ENCODE measurements at places on chromosomes 7 and 10.

GRCh38 chr7:8913682-8914081, 480.3 kb downstream of the NXPH1 start:
- no peak for DNase-seq

GRCh38 chr10:100100651-100101184, 19.0 kb upstream of the CPN1 start:
- no peak for DNase-seq

DNA sequence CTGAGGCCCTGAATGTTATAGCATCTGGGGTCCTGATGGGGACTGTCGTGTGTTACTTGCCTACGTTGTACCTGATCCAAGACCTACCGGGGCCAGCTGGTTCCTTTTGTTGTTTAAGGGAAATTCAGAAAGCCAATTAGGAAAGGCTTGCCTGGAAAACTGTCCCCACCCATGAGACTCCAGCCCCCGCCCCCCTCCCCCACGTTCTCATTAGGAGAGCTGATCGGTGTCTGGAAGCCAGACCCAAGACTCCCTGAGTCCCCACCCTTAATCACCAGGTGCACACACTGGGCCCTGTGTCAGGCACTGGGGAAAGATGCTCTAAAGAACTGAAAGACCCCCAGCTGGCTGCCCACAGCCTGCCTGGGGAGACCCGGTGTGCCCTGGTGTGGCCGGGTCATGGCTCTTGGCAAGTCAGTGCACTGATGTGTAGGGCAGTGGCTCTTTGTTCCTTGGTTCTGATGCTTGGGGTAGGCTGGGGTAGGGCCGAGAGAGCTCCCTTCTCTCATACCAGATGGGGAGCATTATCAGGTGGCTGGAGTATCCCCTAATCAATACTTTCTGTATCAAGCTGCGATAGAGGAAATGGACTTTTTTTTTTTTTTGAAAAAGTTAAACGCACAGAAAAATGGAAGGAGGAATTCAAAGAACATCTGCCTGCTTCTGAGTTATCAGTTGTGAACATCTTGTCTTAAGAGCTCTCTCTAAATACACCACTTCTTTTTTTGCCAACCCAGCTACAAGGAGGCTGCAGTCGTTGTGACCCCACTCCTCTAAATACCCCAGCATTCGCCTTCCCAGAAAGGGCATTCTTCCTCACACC, 16.9 kb downstream of the TSPAN15 start:
- DNase-seq: peak; percentile 53

DNA sequence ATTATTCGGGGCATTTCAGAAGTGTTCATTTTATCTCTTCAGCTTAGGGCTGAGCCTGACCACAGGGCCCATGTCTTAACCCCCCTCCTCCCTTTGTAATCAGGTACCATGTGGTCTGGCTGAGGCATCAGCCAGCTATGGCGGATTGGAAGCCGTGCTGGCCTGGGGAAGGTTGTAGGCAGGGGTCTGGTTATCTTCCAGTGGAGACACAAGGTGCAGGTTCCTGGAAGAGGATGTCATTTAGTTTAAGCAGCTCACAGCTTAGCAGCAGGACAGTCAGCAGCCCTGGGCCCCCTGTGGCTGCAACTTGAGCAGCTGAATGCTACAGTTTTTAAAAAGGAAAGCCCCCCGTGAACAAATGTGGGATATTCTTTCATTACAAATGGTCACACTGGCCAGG, 22.1 kb downstream of the BAG3 start:
- DNase-seq: no peak

- no peak for DNase-seq
These were observed 3.5 kb downstream of the ITIH2 start for GRCh38 chr10:7706534-7707073.

DNA sequence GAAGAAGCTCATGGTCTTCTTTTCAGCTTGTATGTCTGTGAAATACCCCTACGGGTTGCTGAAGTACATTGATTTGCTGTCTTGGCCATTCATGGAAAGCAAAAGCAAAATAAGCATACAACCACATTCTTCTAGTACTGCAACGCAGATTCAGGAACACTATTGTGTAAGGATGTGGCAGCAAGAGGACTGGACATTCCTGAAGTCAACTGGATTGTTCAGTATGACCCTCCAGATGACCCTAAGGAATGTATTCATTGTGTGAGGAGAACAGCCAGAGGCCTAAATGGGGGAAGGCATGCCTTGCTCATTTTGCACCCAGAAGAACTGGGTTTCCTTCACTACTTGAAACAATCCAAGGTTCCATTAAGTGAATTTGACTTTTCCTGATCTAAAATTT, 133.4 kb upstream of the ANKRD1 start:
- no peak for DNase-seq

DNA sequence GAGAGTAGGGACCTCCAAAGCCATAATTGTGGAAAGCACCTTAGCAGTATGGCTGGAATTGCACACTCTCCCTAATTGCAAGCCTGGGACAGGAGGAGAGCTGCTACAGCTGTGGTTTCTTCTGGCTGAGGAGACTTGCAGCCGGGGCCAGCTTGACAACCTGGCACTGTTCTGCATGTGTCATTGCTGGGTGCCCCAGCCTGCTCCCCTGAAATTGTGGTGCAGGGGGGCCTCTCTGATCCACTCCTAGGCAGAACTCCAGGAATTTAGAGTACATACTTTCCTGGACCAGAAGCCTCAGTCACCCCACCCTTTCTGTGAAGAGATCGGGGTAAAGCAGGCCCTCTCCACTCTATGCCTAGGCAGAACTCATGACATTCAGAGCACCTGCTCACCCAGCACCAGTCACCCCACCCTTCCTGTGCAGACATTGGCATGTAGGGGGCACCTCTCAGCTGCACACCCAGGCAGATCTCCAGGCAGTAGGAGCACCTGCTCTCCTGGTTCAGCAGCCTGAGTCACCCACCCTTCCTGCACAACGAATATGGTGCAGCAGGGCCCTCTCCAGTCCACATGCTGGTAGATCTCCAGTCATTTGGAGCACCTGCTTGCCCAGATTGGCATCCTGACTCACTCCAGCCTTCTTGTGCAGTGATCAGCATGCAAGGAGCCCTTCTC, 34.4 kb upstream of the DYNC1I1 start:
- no peak for DNase-seq

GRCh38 chr7:142181211-142181610, 69.7 kb downstream of the MGAM2 start:
- no peak for DNase-seq

- no peak for DNase-seq
These were observed 477.2 kb downstream of the GPAM start for GRCh38 chr10:111706331-111706730.

DNA sequence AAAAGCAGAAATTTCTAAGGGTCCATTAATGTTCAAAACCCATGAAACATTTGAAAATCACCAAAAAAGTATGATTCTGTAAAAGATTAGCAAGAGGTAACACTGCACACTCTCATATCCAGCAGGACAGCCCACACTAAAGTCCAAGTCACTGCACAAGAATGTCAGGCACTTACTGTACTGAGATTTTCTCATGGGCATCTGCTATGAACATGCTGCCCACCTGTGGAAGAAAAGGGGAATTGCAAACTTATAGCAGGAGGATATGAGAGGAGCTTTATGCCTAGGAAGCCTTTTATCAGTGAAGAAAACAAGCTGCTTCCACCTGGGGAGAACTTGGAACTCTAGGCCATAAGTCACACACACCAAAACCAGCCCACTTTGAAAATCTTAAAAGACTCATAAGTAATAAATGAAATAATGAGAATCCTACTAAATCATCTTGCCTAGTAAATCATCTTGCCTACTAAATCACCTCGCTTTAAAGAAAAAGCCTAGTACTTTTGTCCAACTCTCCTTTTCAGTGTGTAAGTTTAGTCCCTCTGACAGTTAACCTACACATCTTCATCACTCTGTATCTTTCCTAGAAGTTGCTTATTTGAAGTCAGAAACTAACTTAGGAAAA, 46.1 kb downstream of the ARMH3 start:
- DNase-seq: peak; percentile 81

DNA sequence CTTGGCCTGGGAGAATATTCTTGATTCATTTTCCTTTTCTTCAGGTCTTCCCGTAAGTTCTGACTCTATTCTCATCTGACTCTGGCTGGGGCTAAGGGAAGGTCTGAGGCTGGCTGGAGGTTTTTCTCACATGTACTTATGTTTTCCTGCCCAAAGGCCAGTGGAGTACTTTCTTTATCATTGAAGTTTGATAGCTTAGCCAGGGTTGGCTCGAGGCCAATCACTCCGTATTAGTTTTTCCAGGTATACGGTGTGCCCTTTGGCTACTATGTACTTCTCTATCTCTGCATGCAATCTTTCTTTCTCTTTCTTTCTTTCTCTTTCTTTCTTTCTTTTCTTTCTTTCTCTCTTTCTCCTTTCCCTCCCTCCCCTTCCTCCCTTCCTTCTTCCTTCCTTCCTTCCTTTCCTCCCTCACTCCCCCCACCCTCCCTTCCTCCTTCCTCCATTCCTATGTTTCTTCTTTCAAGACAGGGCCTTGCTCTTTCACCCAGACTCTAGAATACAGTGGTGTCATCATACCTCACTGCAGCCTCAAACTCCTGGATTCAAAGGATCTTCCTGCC, 26.8 kb upstream of the VKORC1L1 start:
- no peak for DNase-seq

GRCh38 chr7:143960813-143961610, 6.4 kb downstream of the OR2F1 start:
- no peak for DNase-seq

DNA sequence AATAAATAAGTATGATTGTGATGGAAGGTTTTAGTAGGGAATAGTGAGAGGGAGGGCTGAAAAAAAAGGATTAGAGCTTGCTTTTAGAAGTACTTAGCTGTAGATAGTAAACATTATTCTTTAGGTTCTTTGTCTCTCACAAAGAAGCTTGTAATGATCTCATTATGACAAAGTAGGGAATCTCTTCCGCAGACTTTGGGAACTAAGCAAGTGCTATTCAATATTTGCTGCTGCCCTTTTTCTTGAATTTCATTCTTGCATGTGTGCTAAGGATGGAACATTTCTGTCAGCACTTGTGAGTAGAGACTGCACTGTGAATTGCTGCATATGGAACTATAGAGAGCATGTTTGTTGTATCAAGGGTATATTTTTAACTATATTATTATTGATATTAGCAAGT, 173.4 kb downstream of the ST7 start:
- no peak for DNase-seq
